NCI-H82 (cell line): ENCODE measurements at places on chromosomes 12 and 14.

DNA sequence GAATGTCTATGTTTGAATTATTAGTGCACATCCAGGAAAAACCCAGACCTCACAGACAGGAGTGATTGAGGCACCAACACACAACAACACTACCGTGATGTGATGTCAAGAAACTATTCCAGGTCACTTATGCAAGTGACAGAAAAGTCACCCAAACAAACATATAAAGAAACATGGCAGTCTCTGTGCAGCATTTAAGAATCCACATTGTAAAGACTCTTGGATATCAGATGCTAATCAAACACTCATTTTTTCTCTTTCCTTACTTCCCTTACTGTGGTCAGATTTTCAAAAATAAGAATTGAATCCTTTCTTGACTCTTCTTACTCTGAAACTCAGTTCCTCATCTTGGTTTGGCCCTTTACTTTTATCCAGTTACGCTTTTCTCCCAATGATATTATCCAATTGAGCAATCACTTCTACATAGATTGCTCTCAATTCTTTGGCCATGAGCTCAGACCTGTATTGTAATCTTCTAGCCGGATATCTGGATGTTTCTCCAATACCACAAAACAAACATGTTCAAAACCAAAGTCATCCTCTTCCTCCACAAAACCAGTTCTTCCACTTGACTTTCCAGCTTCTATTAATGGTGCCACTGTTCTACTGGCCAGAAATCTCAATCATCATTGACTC, 115.4 kb downstream of the DUSP6 start:
- no peak for DNase-seq

DNA sequence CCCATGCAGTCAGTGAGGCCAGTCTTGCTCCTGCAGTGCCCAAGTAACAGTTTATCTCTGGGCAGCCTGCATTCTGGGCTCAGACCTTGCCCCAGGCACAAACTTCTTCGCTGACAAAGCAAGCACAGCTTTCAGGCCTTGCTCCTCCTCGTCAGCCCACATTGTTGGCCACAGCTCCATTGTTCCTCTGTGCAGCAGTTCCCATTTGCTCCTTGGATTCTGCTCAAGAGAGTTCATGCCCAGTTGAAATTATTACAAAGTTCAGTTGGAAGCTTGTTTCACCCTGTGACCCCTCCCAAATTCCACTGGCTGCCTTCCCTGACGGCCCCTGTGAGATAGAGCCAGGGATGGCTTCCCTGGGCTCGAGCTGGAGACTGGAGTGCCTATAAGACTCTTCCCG, 163.4 kb upstream of the DDHD1 start:
- DNase-seq = no peak

DNA sequence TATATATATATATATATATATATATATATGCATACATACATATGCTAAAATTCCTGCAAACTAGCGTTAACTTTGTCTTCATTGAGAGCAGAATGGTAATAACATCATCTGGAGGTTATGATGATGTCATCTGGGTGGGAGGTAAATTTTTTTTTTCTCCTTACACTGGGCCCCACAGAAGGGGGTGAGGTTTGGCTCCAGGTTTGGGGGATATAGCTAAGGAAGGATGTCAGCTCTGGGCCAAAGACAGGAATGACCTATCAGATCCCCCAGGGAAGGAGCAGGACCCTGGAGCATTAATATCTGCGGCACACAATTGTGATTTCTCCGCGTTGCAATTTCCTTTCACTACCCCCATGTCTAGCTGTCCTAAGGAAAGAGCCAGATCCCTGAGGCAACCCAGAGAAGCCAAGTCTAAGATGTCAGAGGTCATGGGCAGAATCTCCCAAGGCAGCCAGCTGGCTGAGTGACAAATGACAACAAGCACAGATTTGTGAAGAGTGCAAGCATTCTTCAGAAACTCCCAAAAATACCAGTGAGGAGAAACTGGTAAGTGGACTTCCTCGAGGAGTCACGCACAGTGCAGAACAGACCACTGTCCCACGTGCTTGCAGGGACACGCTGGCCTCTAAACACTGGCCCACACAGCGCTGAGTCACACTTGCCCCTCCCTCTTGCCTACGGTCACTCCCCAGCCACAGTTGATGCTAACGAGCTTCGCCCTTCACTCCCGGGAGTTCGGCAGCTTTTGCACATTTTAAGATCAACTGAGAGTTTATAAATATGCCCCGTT, 9.9 kb downstream of the UBC start:
- peak; percentile 46 for DNase-seq

DNA sequence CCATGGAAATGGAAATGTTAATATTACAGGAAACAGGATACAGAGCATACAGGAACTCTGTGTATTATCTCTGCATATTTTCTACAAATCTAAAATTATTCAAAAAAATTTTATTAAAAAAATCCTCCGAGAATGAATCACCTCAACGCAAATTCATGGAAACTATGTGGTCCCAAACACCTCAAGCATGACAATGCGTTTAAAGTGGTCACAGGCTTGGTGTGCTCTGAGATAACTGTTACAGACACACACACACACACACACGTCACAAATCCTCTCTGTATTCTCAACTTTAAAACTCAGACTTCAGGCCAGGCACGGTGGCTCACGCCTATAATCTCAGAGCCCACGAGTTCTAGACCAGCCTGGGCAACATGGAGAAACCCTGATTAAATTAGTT, 45.3 kb upstream of the MTERF2 start:
- no peak for DNase-seq

- no peak for DNase-seq
Measured at GRCh38 chr12:21894792-21895595, 46.2 kb downstream of the ABCC9 start.

DNA sequence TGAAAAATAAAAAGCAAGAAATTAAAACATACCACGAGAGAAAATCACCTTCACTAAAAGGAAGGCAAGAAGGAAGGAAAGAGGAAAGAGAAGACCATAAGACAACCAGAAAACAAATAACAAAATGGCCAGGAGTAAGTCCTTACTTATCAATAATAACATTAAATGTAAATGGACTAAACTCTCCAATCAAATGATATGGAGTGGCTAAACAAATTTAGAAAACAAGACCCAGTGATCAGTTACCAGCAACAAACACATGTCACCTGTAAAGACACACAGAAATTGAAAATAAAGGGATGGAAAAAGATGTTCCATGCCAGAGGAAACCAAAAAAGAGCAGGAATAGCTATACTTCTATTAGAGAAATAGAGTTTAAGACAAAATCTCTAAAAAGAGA, 85.0 kb upstream of the SLC38A4 start:
- no peak for DNase-seq

DNA sequence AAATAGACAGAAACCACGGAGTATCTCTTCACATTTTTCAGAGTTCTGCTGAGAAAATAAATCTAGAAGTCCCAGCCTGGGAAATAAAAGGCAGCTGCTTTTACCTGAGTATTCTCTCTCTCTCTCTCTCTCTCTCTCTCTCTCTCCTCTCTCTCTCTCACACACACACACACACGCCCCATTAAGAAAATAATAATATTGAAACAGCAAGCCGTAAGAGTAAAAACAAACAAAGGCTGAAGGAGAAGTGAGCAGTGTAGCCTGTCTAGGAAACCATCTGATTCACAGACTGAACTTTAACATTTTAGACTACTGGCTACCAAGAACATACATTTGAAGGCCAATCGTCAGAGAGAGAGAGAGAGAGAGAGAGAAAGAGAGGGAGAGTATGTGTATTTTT, 8.4 kb downstream of the PTHLH start:
- no peak for DNase-seq

DNA sequence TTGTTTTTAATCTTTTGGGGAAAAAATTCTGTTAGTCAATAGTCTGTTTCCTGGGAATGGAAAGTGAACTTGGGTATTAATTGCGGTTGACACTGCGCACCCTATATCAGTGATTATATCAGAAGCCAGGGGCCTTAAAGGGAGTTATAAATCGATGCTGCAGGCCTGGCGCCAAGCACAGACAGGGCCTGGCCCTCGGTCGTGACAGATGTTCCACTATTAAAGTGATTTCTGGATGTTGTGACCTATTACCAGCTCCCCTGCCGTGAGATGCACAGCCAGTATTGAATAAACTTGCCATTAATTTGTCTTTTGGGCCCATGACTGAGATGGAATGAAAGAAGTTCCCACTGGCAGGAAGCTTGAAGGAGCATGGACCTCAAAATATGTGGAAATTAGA, 45.1 kb upstream of the KITLG start:
- DNase-seq = peak; percentile 57

- no peak for DNase-seq
Measured at GRCh38 chr12:45638386-45638785, 91.1 kb upstream of the ARID2 start.

- DNase-seq = peak; percentile 26
Measured at GRCh38 chr12:22408610-22409376, 74.3 kb upstream of the ST8SIA1 start.

DNA sequence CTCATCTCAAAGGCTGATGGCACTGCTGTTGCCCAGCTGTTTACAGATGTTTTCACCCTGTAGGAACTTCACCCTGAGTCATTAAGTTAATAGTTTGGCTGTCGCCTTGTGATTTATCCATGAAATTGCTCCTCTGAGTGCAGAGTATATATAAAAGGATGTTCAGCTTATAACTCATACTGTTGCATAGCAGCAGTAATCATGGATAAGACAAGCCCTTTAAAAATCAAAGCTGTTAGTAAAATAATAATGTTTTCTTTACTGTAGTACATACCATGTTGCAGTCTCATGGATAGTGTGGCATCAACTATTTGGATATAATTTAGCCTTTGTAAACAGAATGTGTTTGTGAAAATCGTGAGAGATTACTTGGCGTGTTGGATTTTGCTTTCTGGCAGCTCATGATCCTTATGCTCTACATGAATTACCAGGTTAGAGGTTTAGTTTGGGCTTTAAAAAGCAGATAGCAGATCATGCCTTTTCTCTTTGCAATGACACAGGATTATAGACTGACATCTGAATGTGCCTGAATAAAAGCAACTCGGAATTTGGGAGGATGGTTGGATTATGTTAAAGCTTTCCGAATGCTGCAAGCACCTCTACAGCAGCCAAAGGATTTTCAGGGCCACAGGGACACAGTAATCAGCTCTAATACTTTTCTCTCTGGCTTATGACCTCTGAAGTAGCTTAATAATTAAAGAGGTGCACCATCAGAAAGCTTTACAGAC, 279.7 kb upstream of the ATP2B1 start:
- DNase-seq = peak; percentile 78

GRCh38 chr12:27331291-27331926, 1.2 kb upstream of the BMAL2 start:
- DNase-seq = no peak

- DNase-seq = no peak
Measured at GRCh38 chr14:85911044-85911443, 381.1 kb downstream of the FLRT2 start.

DNA sequence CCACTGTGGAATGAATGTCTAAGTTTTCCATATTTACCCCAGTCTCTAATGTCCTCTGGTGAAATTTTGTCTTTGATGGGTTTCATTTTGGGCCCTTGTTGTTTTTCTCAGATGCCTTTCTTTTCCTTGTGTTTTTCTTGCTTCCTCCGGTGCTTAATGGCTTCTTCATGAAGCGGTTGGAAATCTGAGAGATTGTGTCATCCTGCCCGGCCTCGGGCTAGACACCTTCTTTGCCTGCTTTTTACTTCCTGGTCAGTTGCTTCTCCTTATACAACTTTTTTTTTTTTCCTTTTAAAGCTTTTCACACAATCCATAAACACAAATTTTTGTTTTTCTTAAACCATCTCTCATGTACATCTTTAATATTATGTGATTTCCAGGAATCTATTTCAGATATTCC, 7.1 kb downstream of the ETV6 start:
- DNase-seq = no peak

GRCh38 chr14:73833530-73834260, 17.9 kb upstream of the PTGR2 start:
- DNase-seq = no peak

DNA sequence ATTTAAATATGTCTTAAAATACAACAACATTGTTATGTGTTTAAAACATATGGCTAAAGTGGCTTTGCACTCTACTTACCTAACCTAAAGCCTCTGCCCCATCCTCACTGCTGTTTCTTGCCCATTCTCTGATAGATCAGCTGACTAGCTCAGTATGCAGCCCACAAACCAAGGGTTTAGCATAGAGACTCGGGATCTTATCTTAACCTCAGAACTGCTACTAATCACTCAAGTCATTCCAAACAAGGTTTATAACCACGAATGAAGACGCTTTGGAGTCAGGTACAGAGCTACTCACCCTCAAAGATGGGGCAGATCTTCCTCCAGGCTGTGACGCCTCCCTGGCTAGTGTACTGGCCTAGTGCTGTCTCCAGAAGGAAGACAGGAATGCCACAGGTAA, 19.3 kb downstream of the SLC6A13 start:
- no peak for DNase-seq

GRCh38 chr12:117461732-117462131, 100.3 kb upstream of the NOS1 start:
- DNase-seq = no peak

DNA sequence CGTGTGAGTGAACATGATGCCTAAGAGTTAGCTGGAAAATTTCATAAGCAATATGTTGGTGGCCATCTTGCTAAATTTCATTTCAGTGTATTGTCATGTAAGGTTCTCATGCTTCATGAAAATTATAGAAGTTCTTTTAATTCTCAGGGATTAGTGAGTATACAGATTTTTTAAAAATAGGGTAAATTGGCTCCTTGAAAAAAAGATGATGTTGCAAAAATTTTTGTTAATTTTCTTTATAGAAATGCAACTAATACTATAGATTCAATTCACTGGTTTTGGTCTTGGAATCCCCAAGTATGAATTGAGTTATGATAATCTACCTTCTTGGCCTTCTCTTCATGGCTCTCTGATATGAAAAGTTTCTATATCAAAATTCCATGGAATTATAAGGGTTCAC, 75.4 kb downstream of the NTN4 start:
- DNase-seq = no peak

DNA sequence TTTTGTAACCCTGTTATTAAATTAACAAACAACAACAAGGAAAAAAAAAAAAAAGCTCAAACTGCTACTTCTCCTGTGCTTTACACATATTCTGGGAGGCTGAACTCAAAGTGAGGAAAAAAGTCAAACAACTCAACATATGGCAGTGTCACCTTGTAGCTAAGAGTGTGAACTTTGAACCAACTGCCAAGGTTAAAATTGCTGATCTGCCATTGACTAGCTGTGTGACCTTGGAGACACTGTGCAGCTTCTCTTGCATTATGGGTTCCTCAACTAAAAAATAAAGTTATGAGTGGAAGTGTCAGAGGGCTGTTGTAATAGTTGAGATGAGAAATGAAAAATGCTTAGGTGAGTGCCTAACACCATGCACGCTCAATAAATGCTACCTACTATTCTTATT, 34.2 kb downstream of the STXBP6 start:
- DNase-seq = no peak

DNA sequence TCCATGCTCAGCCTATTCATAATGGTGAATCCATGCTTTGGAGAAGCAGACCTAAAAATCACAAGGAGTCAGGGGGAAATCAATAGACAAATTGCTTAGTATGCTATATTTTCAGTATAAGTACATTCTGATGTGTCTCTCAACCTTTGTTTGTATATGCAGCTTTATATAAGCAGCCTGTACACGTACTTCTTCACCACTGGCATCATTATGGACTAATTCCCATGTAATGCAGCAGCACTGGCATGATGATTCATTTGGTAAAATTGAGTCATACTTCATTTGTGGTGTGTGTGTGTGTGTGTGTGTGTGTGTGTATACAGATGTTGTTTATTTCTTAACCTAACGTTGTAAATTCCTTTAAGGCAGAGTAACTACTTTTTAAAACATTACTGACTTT, 10.9 kb downstream of the DCP1B start:
- no peak for DNase-seq
